CD4-positive, alpha-beta T cell treated with Interleukin-15 for 4 hours (primary cell): ENCODE measurements at places on chromosomes 13 and 19.

- peak; percentile 88 for DNase-seq
Observed at GRCh38 chr13:38349390-38350113, at the start of gene UFM1. TSS of gene UFM1 (plus strand) at chr13:38349851. CDS start at chr13:38349920, 69 bp downstream.

- DNase-seq = peak; percentile 6
Observed at GRCh38 chr19:17671906-17672305, 16.2 kb downstream of the UNC13A start.

DNA sequence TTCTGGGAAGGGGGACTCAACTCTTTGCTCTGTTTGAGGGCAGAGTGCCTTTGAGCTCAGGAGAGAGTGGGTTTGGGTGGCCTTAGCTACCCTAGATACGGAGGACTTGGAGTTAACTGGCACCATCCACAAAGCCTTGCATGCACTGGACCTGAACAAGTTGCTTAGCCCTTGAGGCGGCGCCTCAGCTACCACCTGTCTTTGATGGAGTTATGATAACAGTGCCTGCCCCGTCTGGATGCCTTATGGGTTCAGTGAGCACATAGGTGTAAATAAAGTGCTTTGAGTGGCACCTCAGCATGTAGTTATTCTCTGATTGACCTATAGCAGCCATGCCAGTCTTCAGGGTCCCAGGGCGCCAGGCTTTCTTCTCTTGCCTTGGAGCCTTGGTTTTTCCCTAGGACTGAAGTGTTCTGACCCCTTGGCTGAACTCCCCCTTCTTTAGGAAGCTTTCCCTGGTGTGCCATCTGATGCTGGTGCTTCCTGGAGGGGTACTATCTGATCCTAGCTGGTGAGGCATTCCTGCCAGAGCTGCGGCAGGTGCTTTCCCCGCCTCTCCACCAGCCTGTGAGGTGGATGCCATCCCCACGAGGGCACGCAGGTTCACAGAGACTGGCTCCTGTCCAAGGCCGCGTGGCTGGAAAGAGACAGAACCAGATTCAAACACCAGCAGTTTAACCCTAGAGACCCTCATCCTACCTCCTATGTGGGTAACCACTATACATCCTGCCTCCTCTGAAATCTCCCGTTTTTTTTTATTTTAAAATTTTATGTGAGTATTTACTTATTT lies 5.8 kb downstream of the BCKDHA start:
- DNase-seq = no peak

- DNase-seq = no peak
Observed at GRCh38 chr19:41527089-41527488, 48.9 kb upstream of the CEACAM21 start.

- DNase-seq = peak; percentile 47
Observed at GRCh38 chr19:51407511-51408131, 9.8 kb downstream of the SIGLEC10 start.

- DNase-seq = no peak
Observed at GRCh38 chr19:16795731-16796130, 33.5 kb upstream of the SIN3B start.

GRCh38 chr13:71378961-71379905 lies 487.8 kb downstream of the DACH1 start:
- no peak for DNase-seq

DNA sequence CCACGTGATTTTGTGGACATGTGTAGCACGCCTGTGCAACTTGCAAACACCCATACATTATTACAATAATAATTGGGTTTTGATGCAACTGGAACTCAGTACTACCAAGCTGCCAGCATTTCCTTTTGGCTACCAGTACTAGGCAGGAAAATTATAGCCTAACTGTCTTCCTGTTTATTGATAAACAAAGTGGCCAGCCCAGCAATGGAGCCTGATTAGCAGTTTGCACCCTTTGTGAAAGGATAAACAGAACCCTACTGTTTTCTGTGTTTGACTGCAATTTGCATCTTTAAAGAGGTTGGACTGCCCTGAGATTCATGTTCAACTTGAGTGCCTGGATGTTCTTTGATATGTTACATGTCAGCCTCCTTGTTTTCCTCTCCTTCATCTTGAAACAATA lies 173.9 kb downstream of the ZIC5 start:
- no peak for DNase-seq

- DNase-seq = no peak
Observed at GRCh38 chr13:22925881-22926747, 254.7 kb upstream of the SGCG start.

DNA sequence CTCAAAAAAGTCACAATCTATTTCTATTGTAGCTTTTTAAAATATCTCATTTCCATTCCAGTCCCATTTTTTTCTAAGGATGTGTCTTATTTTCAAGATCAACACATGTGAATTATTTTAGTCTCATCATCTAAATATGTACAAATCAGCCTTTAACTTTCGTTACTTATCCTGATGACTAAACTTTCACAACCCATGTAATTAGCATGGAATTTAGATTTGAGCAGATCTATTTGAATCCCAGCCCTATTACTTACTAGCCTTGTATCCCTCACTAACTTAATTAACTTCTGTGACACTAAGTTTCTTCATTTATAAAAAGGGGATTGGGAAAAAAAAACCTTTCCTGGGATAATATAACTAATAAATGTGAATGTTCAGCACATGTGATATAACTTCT lies 81.1 kb downstream of the UFM1 start:
- no peak for DNase-seq

DNA sequence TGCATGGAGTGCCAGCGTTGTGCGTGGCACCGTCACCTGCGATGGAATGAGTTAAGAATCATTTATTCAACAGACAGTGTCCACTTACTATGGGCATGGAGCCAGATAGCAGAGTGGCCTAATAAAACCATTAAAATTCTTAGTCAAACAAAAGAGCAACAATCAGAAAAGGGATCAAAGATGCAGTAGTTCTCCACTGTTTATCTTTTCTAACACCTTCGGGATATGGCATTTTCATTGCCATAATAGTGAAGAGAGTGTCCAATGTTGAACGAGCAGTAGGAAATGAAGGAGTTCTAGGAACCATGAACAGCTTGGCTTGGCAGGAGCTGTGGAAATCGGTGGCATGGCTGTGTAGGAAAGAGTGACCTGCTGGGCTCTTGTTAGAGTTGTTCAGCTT lies 2.0 kb downstream of the TNFSF11 start:
- DNase-seq = no peak

DNA sequence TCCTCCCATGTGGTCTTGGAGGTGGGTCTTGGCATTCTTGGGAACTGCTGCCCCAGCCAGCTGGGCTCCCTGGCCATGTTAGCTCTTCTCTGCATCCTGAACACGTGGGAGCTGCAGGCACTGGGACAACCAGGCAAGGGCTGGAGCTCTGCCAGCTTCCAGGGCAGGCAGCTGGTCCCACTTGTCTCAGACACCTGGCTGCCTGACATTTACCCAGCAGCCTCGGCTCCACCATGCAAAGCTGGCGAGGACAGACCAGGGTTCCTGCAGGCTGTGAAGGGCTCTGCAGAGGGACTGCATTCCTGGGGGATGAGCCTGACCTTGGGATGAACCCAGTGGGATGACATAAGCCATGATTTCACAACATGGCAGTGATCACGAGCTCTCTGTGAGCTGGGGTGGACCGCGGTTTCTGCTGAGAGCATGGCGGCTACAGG lies 99.0 kb upstream of the TSHZ3 start:
- DNase-seq = no peak

- no peak for DNase-seq
Observed at GRCh38 chr13:98761986-98762616, 9.6 kb upstream of the SLC15A1 start.

DNA sequence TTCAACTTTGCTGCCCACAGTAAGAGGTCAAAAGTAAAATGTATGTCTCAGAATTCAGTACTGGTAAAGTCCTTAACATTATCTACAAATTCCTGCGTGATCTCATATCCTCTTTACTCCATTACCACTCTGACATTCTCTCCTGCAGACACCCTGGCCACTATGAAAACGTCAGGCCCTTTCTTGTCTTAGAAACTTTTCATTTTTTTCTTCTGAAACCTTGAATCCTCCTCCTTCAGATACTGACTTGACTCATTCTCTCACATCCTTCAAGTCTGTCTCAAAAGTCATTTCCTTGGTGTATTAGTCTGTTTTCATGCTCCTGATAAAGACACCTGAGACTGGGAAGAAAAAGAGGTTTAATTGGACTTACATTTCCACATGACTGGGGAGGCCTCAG lies 262.3 kb downstream of the POU4F1 start:
- no peak for DNase-seq

- no peak for DNase-seq
Observed at GRCh38 chr13:104616990-104617389, 1550.8 kb upstream of the SLC10A2 start.

DNA sequence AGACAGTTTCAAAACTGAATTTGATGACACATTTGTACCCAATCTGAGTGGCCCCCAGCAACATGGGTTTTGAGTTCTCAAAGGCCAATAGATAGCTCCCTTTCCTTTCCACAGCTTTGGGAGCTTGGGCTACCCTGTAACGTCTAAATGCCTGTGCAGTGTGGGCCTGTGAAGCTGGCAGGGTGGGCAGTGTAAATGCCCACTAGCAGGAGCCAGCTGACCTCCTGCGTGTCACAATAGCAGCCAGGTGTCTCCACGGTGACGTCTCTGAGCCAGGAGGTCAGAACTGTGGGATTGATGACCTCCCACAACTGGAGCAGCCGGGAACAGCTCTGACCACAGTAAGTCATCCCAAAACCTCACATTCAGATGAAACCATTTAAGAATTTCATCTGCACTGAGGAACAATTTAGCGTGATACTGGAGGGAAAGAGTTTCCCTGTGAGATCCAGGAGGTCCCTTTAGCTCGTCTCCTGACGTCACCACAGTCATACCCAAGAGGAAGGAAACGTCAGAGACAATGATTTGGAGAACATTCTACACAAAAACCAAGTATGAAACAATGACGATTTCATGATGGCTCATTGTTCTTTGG lies at the start of gene IPO5:
Gene IPO5 (plus strand): TSS at position 300 of the 595 bp plus-strand sequence. CDS start 23,022 bp downstream, outside the sequence.
- DNase-seq = no peak

DNA sequence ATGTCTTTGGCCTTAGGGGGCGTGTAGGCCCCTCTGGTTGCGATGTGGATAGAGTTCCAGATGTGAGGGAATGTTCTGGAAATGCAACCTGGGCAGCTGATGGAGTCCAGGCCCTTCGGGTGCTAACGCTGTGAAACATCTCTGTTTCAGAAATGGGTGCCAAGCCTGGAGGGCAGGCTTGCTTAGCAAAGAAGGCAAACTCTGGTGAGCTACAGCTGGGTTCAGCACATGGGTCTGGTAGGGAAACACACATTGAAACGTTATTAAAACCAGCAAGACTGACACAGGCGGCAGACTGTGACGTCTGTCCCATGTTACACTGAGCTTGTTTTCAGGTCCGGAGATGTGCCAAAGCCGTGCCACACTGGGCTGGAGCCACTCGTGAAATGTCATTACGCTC lies 8.6 kb upstream of the CDC16 start:
- DNase-seq = peak; percentile 7

GRCh38 chr19:31253526-31254179 lies 95.6 kb downstream of the TSHZ3 start:
- no peak for DNase-seq

GRCh38 chr13:31835932-31836331 lies 96.6 kb downstream of the RXFP2 start:
- DNase-seq = no peak
